ENCODE measurements at places on chromosomes 12 and 14.

DNA sequence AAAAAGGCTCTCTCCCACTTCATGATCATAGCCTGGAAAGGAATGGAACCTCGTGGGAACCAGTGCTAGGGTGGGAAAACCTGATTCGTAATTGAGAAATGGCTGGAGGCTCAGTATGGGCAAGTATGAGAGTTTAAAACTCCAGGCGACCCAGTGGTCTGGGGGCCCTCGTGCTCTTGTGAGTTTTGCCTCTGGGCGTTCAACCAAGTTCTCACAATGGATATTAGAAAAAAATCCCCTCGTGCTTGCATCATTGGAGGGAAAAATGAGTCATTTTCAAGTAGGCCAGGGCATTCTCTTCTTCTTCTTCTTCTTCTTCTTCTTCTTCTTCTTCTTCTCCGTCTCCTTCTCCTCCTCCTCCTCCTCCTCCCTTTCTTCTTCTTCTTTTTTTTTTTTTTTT lies 39.0 kb downstream of the GPR68 start:
- no peak for DNase-seq

- no peak for DNase-seq
Observed at GRCh38 chr12:6959058-6959804, 8.1 kb downstream of the PTPN6 start.

GRCh38 chr14:24833385-24833784 lies 199.4 kb upstream of the GZMB start:
- DNase-seq = no peak

DNA sequence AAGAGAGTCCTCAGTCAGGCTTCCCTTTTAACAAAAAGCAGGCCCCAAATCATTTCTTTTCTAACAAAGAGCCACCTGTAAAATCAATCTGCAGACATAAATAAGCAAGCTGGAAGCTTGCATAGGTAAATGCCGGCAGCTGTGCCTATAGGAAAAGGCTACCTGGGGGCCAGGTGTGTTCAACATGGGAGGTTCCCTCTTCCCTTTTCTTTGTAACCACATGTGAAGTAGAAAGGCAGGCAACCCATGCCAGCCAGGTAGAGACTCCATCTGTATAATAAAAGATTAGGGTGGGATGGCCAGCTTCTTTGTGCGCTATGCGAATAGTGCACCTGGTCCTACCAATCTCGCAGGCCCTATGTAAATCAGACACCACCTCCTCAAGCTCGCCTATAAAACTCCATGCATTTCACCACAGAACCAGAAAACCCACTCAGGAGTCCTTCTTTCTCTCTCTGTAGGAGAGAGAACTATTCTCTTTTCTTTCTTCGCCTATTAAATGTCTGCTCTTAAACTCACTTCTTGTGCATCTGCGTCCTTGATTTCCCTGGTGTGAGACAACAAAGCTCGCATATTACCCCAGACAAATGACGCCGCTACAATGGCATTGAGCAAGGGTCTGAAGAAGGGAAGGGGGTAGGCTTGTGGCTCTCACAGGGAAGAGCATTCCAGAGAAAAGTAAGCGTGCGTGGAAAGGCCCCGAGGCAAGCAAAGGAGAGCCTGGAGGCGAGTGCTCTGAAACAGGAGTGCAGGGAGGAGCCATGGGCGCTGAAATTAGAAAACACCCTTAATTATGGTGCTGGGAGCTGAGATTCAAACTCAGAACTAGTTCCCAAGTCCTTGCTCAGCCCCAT lies 67.2 kb downstream of the TTC9 start:
- DNase-seq = no peak

DNA sequence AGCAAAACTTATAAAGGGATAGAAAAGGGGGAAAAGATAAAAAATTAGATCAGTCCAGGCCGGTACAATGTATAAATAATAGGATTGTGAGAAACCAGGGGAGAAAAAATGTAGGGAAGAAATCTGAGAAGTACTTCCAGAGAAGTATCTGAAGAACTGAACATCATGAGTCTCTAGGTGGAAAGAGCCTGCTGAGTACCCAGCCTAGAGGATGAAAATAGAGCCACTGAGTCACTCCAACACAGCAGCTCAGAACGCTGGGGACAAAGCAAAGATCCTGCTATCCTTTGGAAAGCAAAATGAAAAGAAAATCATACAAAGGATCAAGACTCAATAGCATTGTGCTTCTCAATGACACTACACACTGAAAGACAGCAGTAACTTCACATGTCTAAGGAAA lies 138.0 kb downstream of the ANO6 start:
- DNase-seq = no peak

GRCh38 chr14:64860039-64860438 lies 19.7 kb downstream of the SPTB start:
- no peak for DNase-seq

GRCh38 chr14:24960816-24961215 lies 89.1 kb downstream of the STXBP6 start:
- DNase-seq = no peak

- DNase-seq = no peak
Observed at GRCh38 chr14:34211732-34212131, 250.3 kb downstream of the SPTSSA start.

- no peak for DNase-seq
Observed at GRCh38 chr14:101017806-101018560, 114.5 kb upstream of the RTL1 start.

DNA sequence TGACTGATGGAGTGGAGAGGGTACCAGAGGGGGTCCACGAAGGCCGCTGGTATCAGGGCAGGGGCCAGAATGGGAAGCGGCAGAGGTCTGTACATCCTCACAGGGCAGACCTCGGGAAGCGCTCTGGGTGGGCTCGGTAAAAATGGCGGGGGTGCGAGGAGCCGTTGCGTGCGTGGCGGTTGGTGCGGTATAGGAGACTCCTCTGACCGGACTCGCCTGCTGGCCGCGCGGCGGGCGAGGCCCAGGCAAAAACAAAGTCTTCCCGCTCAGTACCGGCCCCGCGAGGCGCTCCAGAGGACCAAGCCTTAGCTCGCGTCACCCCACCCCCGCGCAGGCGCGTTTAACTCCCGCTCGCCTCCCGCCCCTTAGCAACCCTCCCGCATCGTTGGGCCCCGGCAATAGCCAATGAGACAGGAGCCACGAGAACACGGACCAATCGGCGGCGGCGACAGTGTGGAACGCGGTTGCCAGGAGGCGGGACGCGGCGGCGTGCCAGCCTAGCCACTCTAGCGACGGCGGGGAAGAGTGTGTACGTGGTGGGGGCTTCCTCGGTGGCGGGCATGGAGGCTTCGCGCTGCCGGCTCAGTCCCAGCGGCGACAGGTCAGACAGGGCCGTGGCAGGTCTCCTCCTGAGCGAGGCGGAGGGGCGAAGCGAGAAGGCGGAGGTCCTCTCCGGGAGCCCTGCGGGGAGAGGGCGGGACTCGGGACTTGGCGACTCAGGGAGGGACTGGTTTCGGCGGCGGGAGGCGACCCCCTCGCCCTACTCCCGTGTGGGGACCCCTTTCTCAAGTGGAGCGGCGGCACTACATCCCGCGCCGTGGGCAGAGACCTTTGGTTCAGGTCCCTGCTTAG lies at the start of gene TULP3:
Gene TULP3, plus strand, starts transcription at position 504 of the 852 bp plus-strand sequence. Its CDS starts 57 bp downstream, at position 561.
- DNase-seq = peak; percentile 92

GRCh38 chr12:13000616-13000924 lies 505 bp upstream of the HEBP1 start:
- no peak for DNase-seq

GRCh38 chr12:121702944-121703343 lies 9.6 kb upstream of the TMEM120B start:
- no peak for DNase-seq

- DNase-seq = no peak
Observed at GRCh38 chr14:62003701-62004100, 241.5 kb downstream of the SNAPC1 start.

- DNase-seq = no peak
Observed at GRCh38 chr14:85453401-85454225, 76.3 kb upstream of the FLRT2 start.

GRCh38 chr14:24298892-24299254 lies 707 bp downstream of the DHRS1 start:
- no peak for DNase-seq

- DNase-seq = no peak
Observed at GRCh38 chr12:107169200-107169599, 75.9 kb upstream of the CRY1 start.

GRCh38 chr12:3137268-3137781 lies 60.1 kb downstream of the TSPAN9 start:
- no peak for DNase-seq

GRCh38 chr14:47746986-47747385 lies 71.6 kb upstream of the MDGA2 start:
- no peak for DNase-seq

DNA sequence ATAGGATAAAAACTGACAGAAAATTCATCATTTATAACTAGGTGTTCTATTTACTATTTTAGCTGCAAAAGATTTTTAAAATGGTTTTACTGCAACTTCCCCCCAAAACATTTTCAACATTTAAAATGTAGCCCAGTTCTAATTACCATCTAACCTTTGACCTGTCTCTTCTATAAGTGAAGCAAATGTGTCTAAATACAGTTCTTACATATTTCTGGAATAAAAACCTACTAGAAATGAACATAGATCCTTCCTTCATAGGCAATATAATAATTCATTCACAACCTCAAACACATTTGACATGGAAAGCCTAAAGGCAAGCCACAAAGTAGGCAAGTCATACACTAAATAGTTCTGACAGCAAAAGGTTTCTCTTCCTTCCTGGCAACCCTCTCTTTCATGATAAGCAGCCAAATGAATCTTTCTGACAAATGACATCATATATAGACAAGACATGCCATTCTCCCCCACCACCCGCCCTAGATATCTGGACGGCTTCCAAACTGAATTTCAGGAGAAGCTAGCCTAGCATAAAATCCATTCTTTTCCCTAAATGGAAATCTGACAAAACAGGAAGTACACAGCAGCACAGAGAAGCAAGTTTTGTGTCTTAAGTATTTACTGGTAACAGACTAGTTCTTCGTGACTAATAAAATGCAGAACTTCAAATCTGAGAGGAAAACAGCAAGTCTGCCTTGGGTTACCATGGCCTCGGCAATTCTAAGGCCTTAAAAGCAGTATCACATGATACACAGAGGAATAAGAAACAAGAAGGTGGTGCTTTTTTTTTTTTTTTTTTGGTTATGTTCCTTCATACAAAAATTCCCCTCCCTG lies 17.2 kb upstream of the ARID4A start:
- DNase-seq = no peak

DNA sequence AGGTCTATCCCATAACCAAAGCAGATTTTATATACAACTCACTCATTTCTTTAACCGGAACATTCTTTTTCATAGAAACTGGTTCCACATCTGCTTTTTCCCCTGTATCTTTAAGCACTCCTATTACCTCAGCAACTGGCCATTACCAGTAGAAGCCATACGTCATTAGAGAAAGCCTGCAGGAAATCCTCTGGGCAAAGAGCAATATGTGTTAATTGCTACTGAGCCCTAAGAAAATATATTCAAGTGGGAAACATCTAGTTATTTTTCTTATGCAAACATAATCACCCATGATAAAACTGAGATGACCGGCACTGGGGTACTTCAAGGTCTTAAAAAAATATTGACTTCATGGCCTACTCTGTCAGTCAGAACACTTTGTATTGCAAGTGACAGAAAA lies 28.2 kb upstream of the CPSF6 start:
- DNase-seq = no peak

GRCh38 chr14:105201925-105202513 lies 20.9 kb upstream of the NUDT14 start:
- DNase-seq = no peak

GRCh38 chr12:90037740-90038139 lies 329.1 kb upstream of the ATP2B1 start:
- no peak for DNase-seq

GRCh38 chr12:85310456-85311076 lies 30.5 kb downstream of the ALX1 start:
- DNase-seq = no peak

GRCh38 chr14:57769863-57770523 lies 95.9 kb downstream of the SLC35F4 start:
- no peak for DNase-seq

GRCh38 chr12:78457938-78458337 lies 406.6 kb upstream of the SYT1 start:
- DNase-seq = peak; percentile 4

DNA sequence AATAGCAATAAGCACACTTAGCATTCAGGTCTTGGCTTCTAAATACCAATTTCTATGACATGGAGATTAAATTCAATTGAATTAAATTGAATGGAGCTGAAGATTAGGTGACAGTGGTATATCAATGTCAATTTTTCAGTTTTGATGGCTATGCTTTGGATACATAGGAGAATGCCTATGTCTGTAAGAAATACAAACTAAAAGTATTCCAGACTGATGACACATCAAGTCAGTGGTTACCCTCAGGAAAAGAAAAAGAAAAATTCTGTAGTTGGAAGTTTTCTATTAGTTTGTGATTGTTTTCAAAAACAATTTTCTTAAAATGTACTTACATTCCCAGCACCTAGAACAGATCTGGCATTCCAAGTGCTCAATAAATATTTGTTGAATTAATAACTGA lies 4.9 kb upstream of the DCAF4 start:
- DNase-seq = no peak

GRCh38 chr12:6532927-6533652 lies 1.2 kb upstream of the GAPDH start:
- no peak for DNase-seq

DNA sequence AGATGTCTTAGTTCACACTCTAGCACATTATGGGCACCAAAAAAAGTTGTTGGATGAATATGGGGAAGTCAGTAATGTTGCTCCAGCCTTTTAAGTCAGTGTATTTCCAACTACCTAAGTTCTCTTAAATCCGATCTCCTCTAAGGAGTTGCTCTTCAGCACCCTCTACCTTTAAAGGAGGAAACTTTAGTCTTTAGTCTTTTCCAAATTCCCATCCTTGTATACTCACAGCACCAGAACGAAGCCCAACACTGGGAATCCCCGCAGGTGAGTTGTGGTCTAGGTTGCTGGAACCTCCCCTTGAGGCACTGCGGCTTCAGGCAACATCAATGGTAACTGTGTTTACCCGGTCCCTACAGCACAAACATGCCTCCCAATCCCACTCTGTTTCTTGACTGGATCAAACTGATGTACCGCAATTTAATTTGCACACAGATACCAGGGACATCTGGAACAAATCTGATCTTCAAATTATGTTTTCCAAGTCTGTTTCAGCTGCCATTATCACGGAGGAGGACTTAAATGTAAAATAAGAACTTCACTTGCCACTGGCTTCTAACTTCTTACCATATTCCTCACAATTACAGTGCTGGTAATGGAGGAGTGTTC lies 179.0 kb downstream of the FOXN3 start:
- no peak for DNase-seq

- no peak for DNase-seq
Observed at GRCh38 chr14:23437133-23438100, 2.0 kb upstream of the MYH7 start.

DNA sequence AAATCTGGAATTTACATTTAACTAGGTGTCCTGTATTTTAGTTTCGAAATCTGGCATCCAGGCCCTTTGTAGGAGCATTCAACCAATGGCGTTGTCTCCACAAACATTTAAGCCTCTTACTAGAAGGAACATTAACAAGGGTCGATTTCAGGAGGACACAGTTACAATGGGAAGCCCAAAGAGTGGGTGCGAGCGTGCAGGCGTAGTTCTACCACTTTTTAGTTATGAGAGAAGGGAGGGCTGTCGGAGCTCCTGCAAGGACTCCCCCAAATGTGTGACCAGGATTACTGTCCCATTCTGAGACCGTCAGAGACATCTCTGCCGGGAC lies 365 bp upstream of the ABHD4 start:
- no peak for DNase-seq

GRCh38 chr12:120979220-120979861 lies 998 bp downstream of the HNF1A start:
- no peak for DNase-seq

GRCh38 chr12:84696281-84696680 lies 216.3 kb downstream of the SLC6A15 start:
- no peak for DNase-seq

GRCh38 chr14:81153187-81153586 lies 67.6 kb downstream of the GTF2A1 start:
- DNase-seq = no peak
